ENCODE measurements at places on chromosomes 5 and 9.

DNA sequence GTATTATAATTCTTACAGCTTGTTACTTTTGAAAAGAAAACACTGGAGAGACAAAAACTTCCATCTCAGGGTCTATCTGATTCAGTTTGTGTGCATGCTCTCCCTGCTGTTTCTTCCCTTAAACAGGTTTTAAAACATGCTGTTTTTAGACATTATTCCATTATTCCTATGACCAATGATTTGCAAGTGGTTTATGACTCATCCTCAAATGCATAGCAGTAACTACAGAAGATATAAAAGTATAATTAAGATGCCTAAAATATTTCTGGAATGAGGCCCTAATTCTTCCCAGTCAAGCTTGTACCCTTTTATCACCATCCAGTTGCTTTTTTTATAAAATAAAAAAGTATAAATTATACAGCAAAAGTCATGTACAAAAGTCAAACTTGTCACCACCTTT lies 3.7 kb downstream of the DTWD2 start:
- DNase-seq, result no peak

- DNase-seq, result no peak
Measured at GRCh38 chr9:85527331-85528020, 214.3 kb downstream of the AGTPBP1 start.

- DNase-seq, result no peak
Measured at GRCh38 chr9:113341712-113342410, 1.8 kb upstream of the WDR31 start.

DNA sequence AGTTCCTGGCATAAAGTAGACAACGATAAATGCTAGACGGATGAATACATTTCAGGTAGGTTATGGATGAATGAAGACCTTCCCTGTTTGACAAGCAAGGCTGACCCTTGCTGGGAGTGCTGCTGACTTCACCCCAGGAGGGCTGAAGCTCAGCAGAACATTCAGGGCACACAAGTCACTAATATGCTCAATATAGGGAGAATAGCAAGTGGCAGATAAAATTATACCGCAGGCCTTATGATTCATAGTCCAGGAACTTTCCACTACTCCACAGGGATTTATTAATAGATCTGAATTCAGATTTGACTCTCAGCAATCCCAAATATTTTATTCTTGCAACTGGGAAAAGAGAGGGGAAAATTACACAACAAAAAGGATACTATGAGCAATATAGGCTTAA lies 38.2 kb upstream of the GRAMD2B start:
- no peak for DNase-seq

GRCh38 chr5:36552651-36553393 lies 53.6 kb upstream of the SLC1A3 start:
- no peak for DNase-seq

GRCh38 chr9:13568405-13568804 lies 288.9 kb upstream of the MPDZ start:
- no peak for DNase-seq

DNA sequence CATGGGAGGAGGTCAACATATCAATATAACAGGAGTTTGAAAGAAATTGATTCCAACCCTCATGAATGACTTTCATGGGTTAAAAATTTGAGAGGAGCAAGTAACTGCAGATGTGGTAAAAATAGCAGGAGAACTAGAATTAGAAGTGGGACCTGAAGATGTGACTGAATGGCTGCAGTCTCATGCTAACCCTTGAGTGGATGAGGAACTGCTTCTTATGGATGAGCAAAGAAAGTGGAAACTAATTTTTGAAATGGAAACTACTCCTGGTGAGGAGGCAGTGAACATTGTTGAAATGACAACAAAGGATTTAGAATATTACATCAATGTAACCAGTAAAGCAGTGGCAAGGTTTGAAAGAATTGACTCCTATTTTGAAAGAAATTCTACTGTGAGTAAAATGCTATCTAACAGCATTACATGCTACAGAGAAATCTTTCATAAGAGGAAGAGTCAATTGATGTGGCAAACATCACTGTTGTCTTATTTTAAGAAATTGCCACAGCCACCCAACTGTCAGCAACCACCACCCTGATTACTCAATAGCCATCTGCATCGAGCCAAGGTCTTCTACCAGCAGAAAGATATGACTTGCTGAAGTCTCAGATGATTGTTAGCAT lies 1683.2 kb downstream of the MAT2B start:
- DNase-seq, result no peak

DNA sequence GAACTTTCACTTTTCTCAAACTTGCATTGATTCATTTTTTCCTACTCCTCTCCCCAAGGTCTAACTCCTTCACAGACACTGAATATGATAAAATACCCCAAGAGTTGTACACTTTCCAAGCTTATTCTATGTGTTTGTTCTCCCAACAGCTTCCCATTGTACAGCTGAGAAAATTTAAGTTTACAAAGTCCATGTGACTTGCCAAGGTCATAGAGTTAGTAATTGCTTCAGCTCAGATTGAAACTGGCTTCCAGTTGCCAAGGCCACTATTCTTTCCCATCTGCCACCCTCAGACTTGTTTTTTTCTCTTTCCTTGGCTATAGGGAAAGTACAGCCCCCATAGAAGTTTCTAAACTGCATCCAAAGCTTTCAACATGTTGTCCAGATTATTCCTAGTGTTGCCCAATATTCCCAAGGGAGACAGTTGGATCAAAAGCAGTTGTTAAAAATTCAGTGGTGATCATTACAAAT lies 34.8 kb downstream of the TNFSF8 start:
- no peak for DNase-seq

GRCh38 chr5:96031811-96032261 lies 70.2 kb upstream of the ELL2 start:
- no peak for DNase-seq

DNA sequence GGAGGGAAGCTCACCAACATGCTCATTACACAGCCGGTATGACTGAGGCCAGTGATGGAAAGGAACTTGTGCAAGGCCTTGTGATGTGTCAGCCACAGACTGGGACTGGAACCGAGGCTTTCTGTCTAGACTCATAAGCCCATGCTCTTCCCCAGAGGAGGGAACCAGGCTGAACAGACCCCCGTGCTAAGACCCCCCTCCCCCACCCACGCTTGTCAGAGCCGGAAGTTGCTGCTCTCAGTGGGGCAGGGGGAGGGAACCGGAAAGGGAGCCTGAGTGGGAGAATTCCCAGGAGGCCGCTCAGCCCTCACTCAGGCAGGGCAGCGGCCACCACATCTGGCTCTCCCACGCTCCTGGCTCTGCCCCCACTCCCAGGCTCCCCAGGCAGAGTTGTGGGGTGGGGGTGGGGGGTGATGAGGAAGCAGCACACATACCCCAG lies 4.1 kb upstream of the PDGFRB start:
- peak; percentile 42 for DNase-seq

DNA sequence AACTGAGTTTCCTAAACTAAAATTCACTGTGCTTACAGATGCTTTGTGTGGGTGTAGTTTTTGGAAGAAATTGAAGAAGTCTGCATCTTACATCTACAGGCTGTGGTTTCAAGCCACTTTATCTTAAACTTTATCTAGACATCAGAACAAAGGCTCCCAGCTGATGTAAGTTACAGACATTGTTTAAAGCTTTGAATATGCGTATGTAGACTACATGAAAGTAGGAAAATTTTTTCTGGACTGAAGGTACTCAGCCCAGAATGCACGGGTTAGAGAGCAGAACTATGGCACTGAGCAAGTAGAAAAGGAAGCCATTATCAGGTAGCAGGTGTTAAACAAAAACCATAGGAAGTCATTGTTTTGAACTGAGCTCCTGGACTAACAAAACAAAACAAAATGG lies 185.4 kb downstream of the TTC39B start:
- DNase-seq, result no peak

GRCh38 chr5:61817472-61818326 lies 485.6 kb downstream of the ZSWIM6 start:
- no peak for DNase-seq

- DNase-seq, result no peak
Measured at GRCh38 chr5:160064995-160065614, 54.1 kb downstream of the PWWP2A start.

- no peak for DNase-seq
Measured at GRCh38 chr5:316210-317085, 5.1 kb upstream of the AHRR start.

GRCh38 chr9:135932656-135933055 lies 25.3 kb upstream of the CAMSAP1 start:
- DNase-seq, result no peak

GRCh38 chr5:74167930-74168315 lies 472.6 kb downstream of the ENC1 start:
- DNase-seq, result no peak

GRCh38 chr5:125587631-125588030 lies 835.6 kb upstream of the GRAMD2B start:
- DNase-seq, result no peak

DNA sequence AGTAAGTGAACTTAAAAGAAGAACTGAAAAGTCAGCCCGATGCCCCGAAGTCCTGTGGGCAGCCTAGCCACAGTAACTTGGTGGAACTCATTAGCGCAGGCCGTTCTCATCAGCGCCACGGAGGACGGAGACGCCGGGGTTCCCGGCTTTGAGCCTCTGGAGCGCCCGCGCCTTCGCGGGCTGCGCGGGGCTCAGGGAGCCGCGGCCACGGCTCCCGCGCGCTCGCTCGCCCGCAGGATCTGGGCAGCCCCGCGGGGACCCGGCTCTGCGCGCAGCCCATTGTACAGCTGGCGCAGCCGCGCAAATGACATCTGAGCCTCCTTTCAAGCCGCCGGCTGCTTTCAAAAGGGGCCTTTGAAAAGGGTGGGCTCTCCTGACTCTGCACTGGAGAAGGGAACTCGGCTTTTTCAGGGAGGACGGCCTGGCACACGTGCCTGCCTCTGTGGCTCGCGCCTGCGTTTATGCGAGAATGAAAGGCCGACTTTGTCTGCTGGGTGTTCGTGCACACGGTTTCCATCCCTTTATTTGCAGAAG lies 40.7 kb downstream of the TLR4 start:
- no peak for DNase-seq

DNA sequence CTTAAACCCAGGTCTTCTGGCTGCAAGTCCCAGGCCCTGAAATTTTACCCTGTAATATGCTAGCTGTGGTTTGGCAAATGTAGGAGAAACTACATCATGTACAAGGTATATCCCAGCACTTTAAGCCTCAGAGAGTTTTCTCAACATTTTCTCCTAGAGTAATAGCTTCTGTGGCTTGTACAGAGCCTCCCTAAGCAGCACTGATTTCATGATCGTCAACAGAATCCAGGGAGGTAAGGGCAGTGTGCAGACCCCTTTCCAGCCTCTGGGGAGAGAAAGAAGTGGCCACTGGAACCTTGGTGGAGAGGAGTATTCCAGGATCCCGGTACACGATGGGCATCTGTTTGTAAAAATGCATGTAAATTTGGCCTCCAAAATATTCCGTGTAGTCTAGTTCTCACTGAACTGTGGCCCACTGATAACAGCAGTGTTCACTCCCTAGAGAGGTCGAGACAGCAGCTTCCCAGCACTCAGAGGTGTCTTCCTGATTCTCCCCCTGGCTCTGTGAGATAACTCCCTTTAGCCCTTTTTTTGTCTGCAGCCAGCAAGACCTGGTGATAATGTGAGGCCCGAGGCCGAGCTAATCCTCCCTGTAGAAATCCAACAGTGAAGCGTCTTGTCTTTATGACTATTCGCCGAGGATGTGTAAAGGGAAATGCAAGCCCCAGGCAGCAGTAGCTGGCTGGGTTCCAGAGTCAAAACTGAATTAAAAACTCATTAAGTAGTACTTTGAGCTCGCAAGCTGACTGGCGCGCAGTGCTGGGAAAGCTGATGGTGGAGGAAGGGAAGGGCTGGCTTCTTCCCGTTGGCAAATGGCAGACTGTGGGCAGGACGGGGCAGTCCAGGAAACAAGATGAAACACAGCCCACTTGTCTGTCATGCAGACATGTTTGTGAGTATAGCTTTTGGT lies 59.0 kb downstream of the MAP1B start:
- DNase-seq, result no peak

DNA sequence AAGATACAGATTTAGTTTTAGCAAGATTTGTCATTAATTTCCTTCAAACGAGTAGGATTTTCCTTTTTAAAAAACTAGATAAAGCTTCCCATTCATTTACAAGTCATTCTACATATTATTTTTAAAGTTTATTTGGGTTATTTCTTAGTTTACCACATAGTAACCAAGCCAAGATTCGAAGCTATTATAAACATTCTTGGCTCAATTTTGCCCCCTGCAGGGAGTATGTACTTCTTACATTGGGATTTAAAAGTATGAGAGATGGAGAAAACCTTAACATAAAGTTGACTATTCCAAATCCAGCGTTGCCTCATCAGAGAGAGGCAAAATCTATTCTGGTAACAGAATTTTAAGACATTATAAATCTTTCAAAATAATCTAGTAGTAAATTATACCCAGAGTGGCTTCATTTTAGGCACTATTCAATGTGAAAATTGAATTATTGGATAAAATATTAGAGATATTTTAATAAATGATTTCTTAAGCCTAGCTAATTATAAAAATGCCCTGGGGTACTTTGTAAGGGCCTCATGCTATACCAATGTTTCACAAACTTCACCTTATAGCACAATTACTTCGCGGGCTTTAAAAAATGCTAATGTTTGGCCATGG lies 39.1 kb downstream of the FBN2 start:
- no peak for DNase-seq

GRCh38 chr9:89759572-89759971 lies 154.8 kb downstream of the GADD45G start:
- DNase-seq, result no peak

DNA sequence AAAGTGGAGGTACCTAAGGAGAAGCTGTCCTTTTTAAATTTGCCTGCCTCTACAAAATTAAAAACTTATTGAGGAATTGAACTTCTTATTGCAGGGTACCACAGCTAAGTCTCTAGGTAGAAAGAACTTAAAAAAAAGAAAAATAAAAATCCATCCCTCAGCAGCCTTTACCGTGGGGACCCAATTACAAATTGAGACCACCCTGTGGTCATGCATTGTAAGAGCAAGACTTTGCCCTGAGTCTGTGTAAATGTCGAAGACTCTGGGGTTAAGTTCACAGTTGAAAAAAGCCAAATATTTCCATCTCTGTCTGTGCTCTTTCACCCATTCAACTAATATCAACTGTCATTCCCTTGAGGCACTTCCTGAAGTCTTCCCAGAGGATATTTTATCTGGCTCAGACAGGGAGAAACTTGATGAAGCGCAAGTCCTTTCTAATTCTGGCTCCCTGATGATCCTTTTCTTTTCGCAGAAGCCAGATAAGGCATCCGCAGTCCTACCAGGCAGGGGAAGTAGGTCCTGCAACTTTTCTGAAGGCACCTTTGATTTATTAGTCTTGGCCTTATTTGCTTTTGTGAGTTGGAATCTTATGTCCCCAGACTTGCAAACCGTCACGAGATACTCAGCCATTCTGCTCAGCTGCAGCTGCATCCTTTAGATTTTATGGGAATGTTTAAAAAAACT lies 323.8 kb upstream of the WWC1 start:
- no peak for DNase-seq

- peak; percentile 46 for DNase-seq
Measured at GRCh38 chr9:38088006-38088925, 19.2 kb upstream of the SHB start.

Measured in NK-92 treated with Interleukin-12 subunit alpha and Interleukin-12 subunit beta, amount 100 ng/mL, for 24 hours (cell line).